Uterus (tissue), 4 donors: ENCODE measurements at places on chromosomes 6 and 20.
A peak's percentile ranks its signal among the peaks of the same experiment; 100 is the strongest.

GRCh38 chr20:40438161-40438830 is 250.7 kb downstream of the MAFB start:
- DNase-seq: no peak

DNA sequence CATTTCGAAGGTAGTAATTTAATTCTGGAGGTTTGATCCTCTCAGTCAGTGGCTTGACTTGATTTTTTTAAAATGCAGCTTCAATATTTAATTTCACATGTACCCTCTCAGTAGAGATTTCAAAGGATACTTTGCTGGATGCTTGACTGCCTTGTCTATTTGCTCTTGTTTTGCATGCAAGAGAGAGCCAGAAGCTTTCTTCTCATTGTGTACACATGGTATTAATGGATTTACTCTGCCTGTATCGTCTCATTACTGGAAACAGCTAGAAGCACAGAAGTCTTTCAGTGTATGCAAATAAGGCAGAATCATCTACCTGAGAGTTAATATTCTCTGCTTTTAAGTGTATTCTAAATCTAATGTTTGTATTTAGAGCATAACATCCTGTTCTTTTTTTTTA is 84.3 kb upstream of the FOXO3 start:
- DNase-seq: no peak

DNA sequence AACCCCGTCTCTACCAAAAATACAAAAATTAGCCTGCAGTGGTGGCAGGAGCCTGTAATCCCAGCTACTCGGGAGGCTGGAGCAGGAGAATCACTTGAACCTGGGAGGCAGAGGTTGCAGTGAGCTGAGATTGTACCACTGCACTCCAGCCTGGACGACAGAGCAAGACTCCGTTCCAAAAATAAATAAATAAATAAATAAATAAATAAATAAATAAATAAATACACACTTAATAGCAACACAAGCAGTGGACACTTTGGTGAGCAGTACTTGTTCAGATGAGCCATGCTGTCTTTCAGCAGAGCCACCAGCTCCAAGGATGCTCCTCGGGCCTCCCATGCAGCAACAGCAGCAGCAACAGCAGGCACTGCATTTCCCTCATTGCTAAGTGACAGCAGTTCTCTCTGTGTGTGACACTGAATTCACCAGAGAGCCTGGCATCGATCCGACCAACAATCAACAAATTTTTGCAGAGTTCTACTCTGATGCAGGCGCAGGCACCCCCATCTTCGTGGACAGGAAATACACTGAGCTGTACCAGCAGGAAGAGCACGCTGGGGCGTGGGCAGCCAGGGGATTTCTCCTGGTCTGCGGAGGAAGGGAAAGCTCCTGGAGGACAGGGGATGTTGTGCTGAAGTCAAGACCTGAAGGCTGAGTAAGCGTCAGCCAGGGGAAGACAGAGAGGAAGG is 54.0 kb upstream of the SNX9 start:
- DNase-seq: no peak

GRCh38 chr20:38609815-38610214 is 8.2 kb downstream of the ARHGAP40 start:
- no peak for DNase-seq

DNA sequence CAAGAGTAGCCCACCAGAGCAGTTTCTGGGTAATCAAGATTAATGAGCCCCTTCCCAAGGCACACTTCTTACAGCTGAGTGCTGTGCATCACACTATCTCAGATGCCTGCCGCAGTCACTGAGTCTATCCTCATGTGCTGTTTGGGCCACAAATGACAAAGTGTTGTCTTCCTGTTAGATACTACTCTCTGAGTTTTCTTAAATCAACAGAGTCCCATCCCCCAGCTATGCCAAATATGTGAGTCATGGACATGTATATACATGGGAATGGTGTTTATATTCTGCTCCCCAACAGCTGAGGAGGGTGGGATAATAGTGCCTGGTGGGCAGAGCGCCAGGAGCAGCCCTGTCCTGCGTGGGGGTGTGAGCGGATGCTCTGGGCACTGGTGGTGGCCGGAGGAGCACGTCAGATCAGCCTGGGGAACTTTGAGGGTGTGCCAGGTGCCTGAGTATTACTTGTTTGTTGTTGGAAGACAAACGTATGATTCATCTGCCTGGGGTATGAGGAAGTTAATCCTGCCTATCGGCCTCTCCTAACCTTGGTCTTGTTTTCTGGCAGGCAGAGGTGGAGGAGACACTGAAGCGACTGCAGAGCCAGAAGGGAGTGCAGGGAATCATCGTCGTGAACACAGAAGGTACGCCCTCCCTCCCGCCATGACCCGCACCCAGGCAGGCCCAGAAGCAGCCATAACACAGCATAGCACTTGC is 9.6 kb downstream of the DYNLRB1 start:
- peak; percentile 79 for DNase-seq

DNA sequence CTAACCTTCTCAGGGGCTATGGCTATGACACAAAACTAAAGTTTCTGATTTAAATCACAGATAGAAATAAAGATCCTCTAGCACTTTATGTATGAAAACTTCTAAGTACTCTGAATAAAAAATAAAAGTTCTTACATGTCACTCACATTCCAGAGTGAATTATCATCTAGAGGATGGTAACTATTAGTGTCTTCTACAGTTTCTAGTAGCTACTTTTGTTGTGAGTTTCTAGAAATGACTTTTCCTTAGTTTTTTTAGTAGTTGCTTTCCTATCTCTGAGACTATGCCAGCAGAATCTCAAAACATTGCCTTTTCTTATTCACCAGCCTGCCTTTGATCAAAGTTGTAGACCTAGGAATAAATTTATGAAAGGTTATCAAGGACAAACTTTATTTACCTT is 10.1 kb downstream of the ZNF318 start:
- no peak for DNase-seq

DNA sequence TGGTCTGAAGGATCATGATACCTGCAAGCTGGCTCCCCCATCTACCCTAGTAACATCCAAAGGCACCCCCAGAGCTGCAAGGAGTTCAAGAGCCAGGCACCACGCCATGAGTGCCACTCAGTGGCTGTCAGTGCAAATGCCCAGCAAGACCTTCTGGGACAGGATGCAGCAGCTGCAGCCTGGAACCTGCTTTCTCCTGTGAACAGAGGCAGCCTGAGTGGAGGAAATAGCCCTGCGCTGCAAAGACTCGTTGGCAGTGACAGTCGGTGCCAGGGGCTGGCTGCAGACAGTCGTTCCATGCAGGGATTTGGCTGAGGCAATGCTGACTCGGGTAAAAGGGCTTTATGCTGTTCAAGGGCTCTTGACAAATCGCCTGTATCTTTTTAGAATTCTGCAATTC is 15.7 kb upstream of the SSTR4 start:
- DNase-seq: no peak

DNA sequence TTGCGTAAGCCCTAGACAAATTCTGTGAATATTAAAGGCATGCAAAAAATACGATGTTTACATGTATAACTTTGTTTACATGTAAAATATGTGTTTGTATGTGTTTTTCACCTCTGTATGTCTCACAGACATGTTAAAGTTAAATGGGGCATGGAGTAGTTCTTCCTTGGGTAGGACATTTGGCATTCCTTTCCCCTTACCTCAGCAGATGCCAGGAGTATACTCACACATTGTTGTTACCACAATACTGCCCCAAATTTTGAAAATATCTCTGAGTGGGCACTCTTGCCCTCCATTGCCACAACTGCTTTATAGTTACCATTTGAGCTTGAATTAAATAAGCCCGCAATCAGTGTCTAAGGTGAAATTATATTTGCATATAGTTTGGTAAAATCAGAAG is 147.5 kb downstream of the MYO6 start:
- no peak for DNase-seq

DNA sequence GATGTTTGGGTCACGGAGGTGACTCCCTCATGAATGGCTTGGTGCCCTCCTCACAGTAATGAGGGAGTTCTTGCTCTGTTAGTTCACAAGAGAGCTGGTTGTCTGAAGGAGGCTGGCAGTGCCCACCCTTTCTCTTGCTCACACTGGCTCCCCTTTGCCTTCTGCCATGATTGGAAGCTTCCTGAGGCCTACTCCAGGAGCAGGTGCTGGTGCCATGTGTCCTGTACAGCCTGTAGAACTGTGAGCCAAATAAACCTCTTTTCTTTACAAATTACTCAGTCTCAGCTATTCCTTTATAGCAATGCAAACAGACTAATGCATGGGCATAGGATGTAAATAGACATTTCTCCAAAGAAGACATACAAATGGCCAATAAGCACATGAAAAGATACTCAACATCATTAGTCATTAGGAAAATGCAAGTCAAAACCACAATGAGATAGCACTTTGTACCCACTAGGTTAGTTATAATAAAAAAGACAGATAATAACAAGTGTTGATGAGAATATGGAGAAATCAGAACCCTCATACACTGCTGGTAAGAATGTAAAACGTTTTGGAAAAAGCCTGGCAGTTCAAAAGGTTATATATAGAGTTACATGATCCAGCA is 17.7 kb downstream of the C20orf203 start:
- no peak for DNase-seq

GRCh38 chr6:63576985-63577712 is 4.9 kb downstream of the LOC128125822 start:
- no peak for DNase-seq

DNA sequence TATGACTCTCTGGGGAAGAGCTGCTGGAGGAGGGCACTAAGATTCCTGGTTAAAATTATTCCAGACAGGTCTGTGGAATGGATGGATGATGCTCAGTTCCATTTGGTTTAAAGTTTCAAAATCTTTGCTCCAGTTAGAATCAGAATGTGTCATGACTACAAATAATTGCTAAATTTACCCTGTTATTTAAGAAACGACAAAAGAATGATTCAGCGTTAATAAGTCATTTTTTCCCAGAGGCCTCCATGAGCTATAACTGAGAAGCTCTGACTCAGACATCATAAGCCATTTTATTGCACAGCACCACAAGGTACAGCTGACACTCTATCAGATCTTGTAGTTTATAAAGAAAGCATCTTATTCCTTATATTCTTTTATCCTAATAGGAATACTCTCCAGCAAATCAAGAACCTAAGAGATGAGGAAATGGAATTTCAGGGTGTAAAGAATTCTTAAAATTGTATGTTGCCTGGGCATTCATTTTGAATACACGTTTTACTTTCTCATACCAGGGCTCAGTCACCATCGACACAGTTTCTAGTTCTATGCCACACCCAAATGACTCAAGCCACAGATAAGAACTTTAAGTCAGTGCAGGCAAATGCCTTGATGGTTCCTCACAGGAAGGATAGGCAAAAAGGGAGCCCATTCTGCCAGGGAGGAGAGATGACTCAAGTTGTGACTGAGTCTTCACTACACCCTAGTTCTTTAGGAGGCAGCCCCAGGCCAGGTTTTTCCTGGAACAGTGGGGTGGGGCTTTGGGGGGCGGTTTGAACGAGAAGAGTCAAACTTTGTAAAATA is 636.0 kb downstream of the MMUT start:
- DNase-seq: no peak

- DNase-seq: no peak
Measured at GRCh38 chr20:10954137-10954840, 280.5 kb upstream of the JAG1 start.

DNA sequence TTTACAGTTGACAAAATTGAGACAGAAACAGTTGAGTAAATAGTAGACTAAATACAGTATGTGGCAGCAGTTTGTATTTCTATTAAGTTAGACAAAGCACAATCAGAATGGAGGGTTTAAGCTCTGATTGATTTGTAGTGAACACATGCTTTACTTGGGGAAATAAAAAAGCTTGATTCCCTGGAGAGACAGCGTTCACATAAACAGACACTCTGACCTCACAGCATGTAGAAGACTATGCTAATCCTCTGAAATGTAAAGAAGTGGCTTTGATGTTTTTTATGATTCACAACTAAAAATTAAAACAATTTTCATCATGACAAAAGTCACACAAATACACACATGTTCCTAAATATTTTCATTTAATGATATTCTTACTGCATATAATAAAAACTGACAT is 126.9 kb upstream of the FAM83B start:
- DNase-seq: no peak

DNA sequence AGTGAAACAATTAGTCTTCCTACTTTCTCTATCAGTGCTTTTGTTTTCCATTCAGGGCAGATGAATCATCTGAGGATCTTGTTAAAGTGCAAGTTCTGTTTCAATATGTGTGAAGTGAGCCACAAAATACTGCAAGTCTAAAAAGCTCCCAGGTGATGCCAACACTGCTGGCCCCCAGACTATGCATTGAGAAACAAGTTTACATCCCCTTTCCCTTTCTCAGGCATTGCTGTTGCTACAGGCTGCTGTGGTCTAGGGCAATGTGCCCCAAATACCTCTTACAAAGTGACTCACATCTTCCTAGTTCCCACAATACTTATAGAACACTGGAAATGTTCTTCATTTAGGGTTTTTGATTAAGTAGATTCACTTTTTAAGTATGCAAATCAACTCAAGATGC is 31.8 kb downstream of the ABRACL start:
- no peak for DNase-seq

DNA sequence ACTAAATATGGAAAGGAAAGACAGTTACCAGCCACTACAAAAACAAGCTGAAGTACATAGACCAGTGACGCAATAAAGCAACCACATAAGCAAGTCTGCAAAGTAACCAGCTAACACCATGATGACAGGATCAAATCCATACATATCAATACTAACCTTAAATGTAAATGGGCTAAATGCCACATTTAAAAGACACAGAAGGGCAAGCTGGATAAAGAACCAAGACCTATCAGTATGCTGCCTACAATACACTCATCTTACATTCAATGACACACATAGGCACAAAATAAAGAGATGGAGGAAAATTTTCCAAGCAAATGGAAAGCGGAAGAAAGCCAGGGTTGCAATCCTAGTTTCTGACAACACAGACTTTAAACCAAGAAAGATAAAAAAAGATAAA is 24.1 kb downstream of the HLA-C start:
- DNase-seq: no peak

- DNase-seq: no peak
Measured at GRCh38 chr6:109892451-109893435, 85.4 kb upstream of the GPR6 start.

GRCh38 chr20:63374504-63374903 is 13.4 kb upstream of the CHRNA4 start:
- no peak for DNase-seq

- DNase-seq: no peak
Measured at GRCh38 chr6:52210227-52210626, 24.1 kb downstream of the IL17A start.

DNA sequence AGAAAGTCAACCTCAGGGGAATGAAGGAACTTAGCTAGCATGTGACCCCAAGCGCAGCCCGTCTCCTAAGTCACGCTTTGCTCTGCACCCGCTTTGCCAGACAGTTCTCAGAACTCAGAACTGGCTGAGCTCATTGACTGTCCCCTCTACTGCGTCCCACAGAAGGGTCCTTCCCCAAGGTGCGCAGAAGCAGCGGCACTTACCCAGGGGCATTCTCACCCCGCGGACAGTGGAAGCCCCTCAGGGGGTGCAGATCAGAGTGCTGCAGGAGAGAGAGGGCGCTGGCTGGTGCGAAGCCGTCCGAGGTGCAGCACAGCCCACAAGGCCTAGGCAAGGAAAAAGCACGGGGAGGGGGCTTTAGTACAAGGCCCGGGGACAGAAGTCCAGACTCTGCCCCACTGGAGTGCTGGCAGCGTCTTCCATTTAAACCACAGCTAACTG is 807 bp downstream of the SNHG17 start:
- no peak for DNase-seq

- DNase-seq: no peak
Measured at GRCh38 chr20:46802722-46803121, 91.9 kb upstream of the EYA2 start.

GRCh38 chr6:52577778-52578463 is 1.1 kb upstream of the TRAM2 start:
- DNase-seq: no peak

GRCh38 chr6:142783499-142783898 is 161.5 kb downstream of the HIVEP2 start:
- DNase-seq: no peak
